ENCODE measurements at places on chromosomes 16 and 17.
A peak's percentile ranks its signal among the peaks of the same experiment; 100 is the strongest.

- DNase-seq = no peak
Measured at GRCh38 chr16:81810894-81811538, 31.9 kb downstream of the PLCG2 start.

- no peak for DNase-seq
Measured at GRCh38 chr16:65671071-65671470, 549.2 kb upstream of the CDH11 start.

- no peak for DNase-seq
Measured at GRCh38 chr17:850851-851763, 69.0 kb downstream of the MRM3 start.

DNA sequence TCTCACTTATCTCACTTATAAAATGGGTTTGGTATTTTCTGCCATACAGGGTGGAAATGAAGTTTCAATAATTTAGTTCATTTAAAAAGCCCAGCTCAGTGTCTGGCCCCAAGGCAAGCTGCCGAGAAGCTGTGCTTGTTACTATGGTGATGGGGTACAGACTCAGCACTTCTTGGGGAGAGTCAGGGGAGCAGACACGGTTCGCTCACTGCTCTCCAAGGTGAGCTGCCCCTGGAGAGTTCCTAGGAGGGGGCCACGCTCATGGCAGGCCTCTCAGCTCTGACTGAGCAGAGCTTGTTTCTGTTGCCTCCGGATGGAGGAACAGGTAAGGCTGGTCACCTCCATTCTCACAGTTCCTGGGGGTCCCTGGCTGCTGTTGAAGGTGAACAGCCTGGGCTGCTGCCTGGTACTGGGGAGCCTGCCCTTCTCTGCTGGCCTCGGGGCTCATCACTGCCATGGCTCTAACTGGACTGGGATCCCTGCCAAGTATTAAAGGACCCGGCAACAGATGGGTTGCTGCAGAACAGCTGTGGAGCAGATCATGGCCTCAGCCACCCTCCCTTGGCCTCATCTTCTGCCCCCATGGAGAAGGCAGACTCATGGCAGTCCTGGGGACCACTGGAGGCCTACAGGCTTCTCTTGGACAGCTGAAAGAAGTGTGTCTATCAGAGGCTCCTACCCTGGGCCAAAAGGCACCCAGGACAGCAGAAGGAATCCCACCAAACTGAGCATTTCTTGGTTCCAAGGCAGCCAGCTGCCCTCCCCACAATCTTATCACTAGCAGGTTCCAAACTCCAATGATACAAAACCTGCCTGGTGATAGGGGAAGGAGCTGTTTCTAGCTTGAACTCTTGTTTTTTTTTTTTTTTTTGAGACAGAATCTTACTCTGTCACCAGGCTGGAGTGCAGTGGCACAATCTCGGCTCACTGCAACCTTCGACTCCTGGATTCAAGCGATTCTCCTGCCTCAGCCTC lies 25.9 kb upstream of the SPATA32 start:
- no peak for DNase-seq

DNA sequence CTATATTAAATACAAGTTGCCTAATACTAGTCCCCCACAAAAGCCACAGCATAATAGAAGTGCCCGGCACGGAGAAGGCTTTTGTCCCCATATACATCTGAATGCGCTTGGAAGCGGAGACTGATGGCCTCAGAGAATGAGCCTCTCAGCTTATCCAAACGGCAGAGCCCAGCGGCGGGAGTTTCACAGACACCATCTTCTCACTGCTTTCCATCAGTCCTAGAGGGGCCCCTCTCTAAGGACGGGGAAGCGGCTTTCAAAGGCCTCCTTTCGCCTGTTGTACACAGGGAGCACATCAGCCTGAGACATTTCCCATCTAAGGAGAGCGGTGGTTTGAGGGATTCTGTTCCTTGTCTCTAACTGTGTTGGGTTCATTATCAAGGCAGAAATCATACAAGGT lies 16.9 kb downstream of the NXN start:
- DNase-seq = no peak

GRCh38 chr16:53680756-53681155 lies 22.9 kb downstream of the RPGRIP1L start:
- no peak for DNase-seq

GRCh38 chr16:75043175-75043895 lies 44.5 kb downstream of the ZNRF1 start:
- no peak for DNase-seq

GRCh38 chr16:50451951-50452508 lies 83.2 kb upstream of the BRD7 start:
- DNase-seq = no peak

DNA sequence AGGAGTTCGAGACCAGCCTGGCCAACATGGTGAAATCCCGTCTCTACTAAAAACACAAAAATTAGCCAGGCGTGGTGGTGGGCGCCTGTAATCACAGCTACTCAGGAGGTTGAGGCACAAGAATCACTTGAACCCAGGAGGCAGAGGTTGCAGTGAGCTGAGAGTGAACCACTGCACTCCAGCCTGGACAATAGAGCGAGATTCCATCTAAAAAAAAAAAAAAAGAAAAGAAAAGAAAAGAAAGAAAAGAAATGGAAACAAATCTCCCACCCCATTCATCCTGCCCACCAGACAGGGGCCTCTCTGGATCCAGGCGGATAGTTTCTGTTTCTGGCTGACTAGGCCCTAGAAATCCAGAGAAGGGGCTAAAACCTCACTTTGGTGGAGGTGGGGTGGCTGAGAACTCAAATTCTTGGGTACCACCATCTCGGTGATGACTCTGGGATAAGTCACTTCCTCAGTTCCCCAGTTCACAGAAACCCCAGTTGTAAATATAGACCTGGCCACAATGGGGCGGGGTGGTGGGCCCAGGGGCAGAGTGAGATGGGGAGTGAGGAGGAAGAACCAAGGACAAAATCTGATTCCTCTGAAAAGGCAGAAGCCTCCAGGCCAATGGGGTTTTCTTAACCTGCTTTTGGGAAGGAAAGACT lies 22.2 kb downstream of the SOCS1 start:
- DNase-seq = peak; percentile 72

DNA sequence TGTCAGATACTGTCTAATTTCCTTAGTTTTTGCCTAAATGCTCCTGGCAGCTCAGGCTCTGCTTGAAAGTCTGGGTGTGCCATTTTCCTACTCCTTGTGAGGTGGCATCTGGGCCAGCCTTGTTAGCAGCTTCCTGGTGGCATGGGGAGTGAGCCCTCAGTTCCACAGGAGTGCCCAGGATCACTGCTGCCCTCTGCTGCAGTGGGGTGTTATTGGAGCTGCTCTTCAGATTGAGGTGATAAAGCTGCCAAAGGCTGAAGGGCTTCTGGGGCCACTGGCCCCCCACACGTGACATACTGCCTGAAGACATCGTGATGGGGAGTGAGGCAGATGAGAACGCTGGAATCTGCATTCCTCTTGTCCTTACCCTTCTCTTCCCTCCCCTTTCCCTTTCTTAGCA lies 27.4 kb downstream of the CEP95 start:
- DNase-seq = no peak

- DNase-seq = no peak
Measured at GRCh38 chr17:77843896-77844295, 114.6 kb upstream of the TNRC6C start.

DNA sequence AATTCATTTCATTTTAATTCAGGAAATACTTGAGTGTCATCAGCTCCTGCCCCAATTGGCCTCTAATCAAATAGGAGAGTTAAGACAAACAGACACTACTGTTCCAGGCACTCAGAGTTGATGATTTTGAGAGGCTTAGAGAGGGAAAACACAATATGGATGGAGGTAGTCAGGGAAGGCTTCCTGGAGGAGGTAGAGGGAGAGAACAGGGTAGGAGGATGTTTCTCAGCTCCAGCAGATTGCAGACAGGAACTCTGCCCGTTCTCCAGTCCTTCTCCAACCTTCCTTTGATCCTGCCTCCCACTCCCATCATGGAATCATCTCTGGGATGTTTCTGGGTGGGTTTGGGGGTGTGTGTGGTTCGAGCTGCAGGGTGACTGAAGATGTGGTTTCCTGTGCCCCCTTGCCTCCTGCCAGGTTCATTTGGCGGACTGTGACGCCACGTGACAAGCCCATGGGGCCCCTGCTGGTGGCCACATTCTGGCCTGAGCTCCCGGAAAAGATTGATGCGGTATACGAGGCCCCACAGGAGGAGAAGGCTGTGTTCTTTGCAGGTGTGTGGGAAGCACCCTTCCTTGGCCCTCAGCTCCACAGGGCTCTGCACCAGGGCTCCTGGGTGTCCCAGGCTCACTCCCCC lies 12.2 kb upstream of the LPCAT2 start:
- DNase-seq = no peak

- no peak for DNase-seq
Measured at GRCh38 chr17:81483085-81483861, 29.3 kb downstream of the ACTG1 start.

DNA sequence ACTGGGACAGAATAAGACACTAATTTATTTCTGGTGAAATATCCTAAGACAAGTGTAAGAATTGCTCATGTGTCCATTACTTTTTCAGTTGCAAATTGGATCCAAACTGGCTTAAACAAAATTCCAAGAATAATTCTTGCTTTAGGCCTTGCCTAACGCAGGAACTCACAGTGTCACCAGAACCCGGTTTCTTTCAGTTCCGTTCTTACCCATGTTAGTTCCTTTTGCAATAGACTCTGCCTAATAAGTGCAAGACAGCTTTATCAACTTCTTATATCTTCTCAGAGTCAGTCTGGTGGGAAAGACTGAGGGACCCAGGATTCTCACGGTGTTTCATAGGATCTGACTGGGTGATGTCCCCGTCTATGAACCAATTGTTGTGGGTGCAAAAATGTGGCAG lies 24.7 kb downstream of the GDE1 start:
- no peak for DNase-seq
